ENCODE measurements at places on chromosomes 7 and 10.

DNA sequence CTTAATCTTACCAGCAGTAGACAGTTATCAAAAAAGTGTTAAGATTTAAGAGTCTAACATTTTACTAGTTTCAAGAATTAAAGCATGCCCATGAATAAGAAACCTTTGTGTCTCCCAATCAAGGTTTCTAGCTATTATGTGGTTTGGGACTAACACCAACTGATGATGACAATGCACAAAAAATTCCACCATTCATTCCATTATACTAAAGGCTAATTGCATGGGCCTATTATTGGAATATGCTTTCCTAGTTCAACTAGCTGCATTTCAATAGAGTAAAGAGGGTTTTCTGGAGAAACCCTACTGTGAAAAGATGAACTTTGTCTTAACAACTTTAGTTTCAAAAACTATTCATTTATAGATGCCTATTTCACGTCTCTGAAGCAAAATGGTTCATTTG, 44.6 kb downstream of the UBE2H start:
- no peak for DNase-seq

DNA sequence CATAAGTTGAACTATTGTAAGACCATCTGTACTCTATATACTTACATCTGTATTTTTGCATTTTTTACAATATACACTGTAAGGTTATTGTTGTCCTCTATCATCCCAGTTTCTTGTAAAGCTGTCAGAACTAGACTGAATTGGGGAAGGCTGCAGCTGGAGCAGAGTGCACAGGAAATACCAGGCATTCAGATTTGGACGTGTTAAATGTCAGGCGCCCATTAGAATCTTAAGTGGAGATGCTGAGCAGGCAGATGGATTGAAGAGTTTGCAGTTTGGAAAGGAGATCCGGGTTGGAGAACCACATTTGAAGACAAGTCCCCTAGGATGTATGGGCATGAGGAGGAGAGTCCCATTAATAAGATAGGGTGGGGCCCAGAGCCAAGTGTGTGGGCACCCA, 40.4 kb downstream of the MTURN start:
- no peak for DNase-seq

- DNase-seq: no peak
Observed at GRCh38 chr10:114811862-114812261, 9.7 kb upstream of the FHIP2A start.

GRCh38 chr10:45534572-45534971, 138.0 kb downstream of the ZFAND4 start:
- DNase-seq: no peak

GRCh38 chr7:95684505-95684904, 87.8 kb upstream of the DYNC1I1 start:
- no peak for DNase-seq

DNA sequence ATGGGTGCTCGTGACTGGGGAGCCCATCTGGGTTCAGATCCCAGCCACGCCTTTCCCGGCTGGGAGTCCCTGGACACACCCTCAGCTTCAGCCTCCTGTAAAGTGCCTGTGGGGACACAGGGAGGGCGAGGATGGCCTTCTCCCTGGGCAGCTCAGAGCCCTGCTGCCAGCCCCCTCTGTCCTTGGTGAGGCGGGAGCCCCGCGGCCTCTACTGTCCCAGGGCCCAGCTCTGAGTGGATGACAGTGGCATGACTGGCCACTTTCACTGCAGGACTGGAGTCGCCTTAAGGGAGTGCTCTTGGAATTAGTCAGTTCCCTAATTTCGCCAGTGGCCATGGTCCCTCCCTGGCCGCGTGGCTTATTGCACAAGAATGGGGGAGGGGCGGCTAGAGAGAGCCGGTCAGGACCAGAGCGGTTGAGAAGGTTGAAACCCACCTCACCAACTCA, 4.6 kb downstream of the BRI3 start:
- DNase-seq: no peak

DNA sequence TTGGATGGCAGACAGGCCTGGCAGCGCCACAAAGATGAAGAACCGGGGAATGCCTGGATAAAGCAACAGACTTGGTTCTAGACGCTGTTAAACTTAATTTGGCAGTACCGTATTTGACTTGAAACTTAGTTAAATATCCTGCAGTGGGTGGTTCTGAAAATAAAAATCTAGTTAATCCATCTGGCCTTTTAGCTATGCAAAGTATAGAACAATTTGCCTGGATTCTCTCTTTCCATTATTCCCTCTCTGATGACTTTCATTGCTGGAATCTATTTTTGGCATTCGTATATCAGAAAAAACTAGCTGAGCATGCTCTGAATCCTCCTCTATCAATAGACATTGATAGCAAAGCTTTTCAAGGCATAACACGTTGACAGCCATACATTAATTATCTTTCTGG, 203.6 kb downstream of the MACC1 start:
- no peak for DNase-seq

DNA sequence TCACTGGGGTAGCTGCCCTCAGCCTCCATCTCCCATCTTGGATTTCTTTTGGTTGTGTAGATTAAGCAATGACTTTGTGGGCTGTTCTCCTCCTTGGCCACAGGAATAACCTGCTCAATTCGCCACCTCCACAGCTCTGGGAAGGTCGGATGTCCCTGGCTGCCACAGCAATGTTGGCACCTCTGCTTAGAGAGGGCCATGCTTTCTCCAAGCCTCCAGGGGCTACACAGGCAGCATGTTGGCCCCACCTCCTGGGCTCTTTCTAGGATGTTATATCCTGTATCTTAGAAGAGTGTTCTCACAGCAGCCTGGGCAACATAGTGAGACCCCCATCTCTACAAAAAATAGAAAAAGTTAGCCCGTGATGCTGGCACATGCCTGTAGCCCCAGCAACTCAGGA, 35.4 kb upstream of the FXYD4 start:
- no peak for DNase-seq

DNA sequence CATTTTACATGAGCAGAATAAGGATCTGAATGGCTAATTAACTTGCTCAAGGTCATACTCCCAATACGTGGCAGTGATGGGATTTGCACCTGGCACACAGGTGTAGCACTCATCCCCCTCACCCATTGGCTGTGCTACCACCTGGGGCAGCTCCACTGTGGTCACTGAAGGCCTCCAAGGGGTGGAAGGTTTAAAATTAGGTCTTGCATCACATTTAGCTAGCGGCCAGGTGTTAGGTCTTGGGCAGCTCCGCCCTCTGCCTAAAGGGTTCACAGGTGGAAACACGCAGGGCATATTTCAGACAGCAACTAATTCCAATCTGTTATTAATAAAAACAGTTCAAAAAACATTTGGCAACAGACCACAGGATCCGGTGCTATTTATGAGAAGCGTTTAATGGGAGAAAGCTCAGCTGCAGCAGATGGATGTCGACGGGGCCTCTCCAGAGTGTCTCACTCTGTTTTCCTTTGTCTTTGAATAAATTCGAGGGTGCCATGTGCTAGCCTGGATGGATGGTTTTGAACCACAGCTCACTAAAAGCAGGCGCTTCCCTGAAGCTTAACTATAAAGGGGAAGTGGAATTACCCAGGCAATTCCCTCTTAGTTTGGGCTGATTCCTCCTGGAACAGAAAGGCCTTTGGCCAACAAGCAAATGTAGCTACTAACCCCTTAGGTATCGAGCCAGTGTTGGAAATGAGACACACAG, 1017.6 kb downstream of the TYW1 start:
- DNase-seq: no peak

- DNase-seq: no peak
Observed at GRCh38 chr7:147571436-147572185, 1019.0 kb upstream of the C7orf33 start.

DNA sequence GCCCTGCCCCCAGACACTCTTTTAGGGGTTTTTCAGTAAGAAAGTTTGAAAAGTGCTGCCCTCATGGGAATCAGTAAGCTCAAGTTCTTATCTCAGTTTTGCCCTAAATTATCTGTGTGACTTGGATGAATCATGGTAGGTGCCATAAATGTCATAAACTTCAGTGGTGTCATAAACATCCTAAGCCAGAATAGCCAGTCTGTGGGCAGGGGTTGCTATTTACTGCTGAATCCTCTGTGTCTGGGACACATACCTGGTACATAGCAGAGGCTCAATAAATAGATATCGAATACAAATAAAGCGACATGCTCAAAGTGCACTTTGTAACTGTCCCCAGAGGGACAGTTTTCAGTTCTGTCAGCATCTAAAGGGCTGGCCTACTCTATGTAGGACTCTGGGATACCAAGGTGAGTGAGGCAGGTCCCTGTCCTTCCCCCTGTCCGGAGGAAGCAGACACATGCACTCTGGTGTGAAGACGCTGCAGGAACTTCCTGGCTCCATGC, 502.1 kb downstream of the RPS24 start:
- no peak for DNase-seq

DNA sequence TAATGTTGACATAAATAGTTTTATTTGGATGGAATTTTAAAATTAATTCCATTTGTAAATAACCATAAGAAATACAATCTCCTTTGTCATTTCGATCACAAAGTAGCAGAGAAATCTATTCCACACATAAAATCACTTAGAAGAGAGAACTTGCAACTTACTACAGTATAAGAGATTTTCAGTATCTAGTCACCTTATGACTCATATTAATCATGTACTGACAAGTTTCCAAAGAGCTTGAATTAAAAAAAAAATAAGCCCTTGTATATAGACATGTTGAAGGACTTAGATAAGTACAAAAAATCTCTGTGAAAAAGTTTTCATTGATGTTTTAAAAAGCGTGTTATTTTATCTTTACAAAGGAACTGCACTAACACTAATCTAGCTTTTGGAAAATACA, 207.1 kb upstream of the ETV1 start:
- DNase-seq: no peak

GRCh38 chr7:118029826-118030422, 154.0 kb upstream of the LSM8 start:
- no peak for DNase-seq

DNA sequence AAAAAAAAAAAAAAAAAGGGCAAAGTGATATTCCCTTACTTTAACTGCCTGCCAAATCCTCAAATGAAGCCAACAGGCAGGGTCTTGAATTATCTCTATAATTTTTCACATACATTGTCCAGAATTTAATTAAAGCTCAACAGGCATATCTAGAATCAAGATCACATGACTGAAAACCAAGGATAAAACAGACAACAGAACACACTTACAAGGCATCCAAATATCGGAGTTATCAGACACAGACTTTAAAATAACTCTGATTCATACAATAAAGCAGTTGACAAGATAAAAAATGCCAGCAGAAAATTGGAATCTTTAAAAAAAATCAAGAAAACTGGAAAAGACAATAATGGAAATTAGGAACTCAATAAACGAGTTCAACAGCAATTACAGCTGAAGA, 10.7 kb downstream of the CYTH3 start:
- no peak for DNase-seq

DNA sequence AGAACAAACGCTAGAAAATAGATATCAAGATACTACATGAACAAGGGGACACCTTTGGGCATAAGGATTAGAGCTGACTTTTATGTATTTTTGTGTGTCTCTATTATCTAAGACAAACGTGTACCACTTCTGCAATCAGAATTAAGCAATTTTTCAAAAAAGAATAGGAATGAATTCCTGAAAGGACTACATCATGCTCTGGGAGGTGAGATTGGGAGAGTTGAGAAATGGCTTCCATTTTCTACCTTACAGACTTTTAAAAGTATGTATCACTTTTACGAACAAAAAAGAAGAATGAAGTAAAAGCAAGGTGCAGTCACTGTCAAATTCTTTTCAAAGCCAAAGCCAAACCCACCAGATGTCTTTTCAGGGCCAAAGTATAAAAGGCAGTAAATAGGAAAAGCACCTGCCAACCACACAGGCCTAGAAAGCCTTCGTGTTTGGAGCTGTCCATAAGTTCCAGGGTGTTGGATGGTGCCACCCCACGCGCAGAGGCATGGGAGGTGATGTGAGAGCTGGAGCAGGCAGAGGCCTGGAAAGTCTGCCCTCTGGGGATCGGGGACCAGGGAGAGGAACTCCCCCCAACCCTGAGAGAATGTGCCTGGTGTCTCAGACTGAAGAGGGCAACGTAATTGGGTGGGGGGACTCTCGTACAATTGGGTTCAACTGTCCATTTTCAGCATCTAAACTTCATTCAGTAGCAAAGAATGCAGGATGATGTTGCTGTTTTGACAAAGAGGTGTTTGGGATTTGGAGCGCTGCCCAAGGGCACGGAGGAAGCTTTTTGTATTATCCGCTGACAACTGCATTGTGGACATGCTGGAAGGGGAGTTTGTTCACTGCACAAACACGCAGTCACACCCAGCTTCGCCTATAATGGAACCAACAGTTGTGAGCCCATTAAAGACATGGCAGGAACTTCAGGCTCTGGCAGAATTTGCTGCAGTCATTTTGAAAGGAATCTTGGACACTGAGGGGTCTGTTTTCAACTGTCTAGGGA, 17.6 kb upstream of the CTBP2 start:
- no peak for DNase-seq

DNA sequence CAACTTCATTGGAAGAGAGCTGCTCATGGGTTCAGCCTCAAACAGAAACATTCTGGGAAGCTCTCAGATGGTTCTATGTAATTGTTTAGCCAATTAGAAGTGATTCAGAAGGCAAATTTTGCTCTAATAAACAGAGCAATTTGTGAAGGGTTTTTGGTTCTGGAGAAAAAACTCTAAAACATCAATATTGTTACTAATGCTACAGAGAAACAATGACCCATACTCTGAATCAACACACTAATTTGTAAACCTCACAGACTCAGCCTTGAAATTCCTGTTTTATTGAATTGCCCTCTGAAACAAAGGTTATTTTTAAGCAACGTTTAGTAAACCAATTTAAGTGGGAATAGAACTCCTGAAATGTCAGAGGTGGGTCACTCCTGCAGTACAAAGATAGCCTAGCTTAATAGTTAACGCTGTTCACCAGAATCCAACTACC, 171.6 kb upstream of the SVIL start:
- no peak for DNase-seq

GRCh38 chr10:28728366-28728765, 51.0 kb downstream of the BAMBI start:
- no peak for DNase-seq

DNA sequence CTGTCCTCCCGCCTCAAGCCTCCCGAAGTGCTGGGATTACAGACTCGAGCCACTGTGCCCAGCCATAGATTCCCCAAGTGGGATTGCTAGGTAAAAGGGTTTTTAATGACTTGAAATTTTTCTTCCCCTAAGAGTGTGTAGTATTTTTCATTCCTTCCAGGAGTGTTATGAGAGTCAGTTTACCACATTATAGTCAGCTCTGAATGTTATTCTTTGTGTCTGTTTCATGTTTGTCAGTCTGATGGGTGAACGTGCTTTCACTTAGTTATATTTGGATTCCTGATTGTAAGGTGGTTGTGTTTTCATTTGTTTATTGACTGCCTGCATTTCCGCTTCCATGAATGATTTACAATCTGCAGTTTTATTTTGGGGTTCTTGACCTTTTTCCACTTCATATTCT, 6.3 kb downstream of the ZNF212 start:
- DNase-seq: no peak

GRCh38 chr7:31767686-31768358, 80.8 kb downstream of the PPP1R17 start:
- peak; percentile 56 for DNase-seq

- DNase-seq: no peak
Observed at GRCh38 chr10:53808677-53809372, 992.2 kb downstream of the PCDH15 start.

DNA sequence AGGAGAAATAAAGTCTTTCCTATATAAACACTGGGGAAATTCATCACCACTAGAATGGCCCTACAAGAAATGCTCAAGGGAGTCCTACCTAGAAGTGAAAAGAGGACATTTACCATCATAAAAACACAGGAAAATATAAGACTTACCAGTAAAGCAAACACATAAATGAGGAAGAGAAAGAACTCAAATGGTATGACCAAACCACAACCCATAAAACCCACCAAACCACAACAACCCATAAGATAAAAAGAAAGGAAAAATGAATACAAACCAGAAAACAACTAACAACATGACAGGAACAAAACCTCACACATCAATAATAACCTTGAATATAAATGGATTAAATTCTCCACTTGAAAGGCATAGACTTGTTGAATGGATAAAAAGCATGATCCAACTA, 71.9 kb upstream of the DIP2C start:
- no peak for DNase-seq
